ENCODE measurements at places on chromosomes 2 and 18.

DNA sequence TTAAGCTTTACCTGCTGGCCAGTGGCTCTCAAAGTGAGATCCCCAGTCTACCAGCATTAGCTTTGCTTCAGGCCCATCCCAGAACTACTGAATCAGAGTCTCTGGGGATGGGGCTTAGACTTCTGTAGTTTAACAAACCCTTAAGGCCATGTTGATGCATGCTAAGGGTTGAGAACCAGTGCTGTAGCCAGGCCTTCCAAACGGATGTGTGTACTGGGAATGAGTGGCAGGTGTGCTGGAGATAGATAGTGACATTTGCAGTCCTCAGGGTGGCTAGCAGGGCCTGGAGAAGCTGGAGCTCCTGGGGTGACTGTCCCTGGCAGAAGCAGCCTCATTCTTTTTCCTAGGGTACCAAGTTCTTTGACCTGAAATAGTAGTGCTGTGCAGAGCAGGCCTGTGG lies 148.5 kb downstream of the PPP1R1C start:
- DNase-seq: no peak

DNA sequence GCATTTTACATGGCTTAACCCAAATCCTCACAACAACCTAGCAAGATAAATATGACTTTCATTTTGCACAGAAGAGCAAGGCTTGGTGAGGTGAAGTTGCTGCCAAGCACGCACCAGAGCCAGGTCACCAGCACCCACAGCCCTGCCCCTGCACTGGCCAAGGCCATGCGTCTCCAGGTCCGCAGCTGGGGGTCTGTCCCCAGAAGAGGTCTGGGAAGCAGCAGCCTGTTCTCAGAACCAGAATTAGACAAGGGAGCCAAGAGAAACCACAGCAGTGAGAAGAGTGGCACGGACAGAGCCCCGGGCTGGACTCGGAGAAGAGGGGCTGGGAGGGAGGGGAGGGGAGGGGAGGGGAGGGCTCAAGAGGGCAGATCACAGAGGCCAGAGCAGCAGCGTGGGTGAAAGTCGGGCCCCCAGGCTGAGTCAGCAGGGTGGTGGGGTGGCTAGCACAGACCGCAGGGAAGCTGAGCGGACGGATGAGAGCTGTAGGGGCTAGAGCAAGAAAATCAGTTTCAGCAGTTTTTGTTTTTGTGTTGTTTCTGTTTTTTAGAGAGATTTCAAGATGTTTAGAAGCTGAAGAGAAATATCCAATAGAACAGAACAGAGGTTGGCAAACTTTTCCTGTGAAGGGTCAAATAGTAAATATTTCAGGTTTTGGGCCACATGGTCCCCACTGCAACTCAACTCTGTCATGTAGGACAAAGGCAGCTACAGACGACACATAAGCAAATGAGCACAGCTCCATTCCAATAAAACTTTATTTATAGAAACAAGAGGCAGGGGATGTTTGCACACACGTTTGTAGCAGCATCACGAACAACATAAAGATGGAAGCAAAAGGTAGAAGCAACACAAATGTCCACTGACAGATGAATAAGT lies 7.4 kb upstream of the MTERF4 start:
- DNase-seq: peak; percentile 47

- DNase-seq: no peak
Observed at GRCh38 chr2:46832543-46832942, 83.1 kb downstream of the MCFD2 start.

GRCh38 chr2:240989451-240990265 lies 8.8 kb upstream of the SNED1 start:
- no peak for DNase-seq

DNA sequence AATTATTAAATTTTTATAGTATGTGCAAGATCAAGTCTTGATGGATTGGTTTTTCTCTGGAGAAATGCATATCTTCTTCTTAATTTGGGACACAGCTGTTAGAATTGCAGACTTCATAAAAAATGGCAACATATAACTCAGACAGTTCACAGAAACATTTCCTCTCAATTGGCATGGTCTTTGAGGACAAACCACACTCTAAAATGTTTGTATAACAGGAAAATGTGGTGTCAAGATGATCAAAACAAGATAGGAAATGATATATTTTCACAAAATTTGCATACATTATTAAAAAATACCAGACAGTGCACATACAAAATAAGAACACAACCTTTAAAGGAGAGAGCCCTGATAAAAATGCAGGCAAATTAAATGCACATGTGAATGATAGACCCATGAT lies 63.9 kb downstream of the ICOS start:
- DNase-seq: no peak

- no peak for DNase-seq
Observed at GRCh38 chr2:40120026-40120425, 331.9 kb downstream of the SLC8A1 start.

DNA sequence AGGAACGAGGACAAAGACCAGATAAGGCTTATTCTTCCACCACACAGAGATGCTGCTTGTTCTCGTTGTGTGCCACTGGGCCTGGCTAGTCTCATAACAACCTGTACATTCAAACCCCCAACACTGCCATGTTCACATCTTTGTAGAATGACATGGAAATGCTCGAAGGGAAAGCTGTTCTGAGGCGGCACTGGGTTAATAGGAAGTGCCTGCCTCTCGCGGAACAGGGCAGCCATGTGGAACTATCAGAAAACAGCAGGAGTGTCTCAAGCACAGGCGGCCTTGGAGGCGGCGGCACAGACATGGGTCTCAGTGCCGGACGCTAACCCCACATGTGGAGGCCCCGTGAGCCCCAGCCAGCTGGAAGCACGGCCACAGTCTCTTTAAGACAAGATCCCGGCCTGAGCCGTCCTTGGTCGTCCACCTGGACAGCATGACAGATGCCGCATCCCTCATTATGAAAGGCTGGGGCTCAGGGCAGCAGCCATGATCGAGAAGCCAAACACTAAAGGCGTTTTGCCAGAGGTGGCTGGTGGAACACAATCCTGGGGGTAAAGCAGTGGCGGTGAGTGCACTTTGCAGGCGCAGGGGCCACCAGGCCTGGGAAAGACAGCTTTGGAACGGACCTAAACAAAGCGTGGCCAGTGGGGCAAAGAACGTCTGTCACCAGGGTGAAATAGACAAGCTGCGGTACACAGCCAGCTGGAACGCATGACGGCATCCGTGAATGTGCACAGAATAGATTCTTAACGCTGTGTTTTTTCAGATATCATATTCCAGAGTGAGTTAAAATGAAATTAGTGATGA lies 161.0 kb downstream of the HDAC4 start:
- DNase-seq: no peak

- no peak for DNase-seq
Observed at GRCh38 chr2:39989888-39990287, 210.8 kb upstream of the THUMPD2 start.

DNA sequence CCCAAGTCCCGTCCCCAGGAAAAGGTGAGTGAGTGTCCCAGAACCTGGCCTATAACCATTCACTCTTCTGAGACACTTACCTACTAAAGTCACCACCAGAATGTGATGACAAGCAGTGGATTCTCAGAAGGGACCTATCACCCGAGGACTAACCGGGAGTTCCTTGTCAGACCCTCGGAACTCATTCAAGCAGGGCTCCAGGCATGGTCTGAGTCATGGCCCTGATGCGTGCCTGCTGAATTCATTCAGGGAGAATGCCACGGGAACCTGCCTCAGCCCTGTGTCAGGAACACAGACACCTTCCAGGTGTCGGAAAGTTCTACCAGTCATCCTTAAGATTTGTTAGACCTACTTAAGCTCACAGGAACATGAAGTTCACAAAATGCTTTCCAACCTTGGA lies 29.8 kb downstream of the ALPK2 start:
- DNase-seq: no peak

- DNase-seq: no peak
Observed at GRCh38 chr2:144201868-144202468, 318.0 kb downstream of the ZEB2 start.

GRCh38 chr2:222547083-222547482 lies 108.8 kb downstream of the FARSB start:
- no peak for DNase-seq

DNA sequence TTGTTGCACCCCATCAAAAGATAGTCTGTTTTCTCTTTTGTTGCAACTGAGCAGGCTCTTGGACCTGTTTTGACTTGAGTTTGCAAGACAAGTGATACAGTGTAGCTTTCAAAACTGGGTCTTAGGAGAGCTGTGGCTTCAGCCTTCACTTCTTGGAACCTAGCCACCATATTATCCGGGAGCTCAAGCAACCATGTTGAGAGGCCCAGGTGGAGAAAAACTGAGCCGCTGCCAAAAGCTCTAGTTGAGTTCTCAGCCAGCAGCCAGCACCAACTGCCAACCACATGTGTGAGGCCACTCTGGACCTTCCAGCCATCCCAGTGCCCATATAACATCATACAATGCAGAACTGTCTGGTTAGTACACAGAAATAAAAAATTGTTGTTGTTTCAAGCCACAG lies 5.4 kb downstream of the CACNB4 start:
- no peak for DNase-seq

GRCh38 chr2:51720826-51721225 lies 688.9 kb upstream of the NRXN1 start:
- DNase-seq: no peak

GRCh38 chr2:205714058-205714776 lies 31.9 kb downstream of the NRP2 start:
- no peak for DNase-seq

GRCh38 chr18:34818064-34818463 lies 108.0 kb downstream of the DTNA start:
- no peak for DNase-seq

DNA sequence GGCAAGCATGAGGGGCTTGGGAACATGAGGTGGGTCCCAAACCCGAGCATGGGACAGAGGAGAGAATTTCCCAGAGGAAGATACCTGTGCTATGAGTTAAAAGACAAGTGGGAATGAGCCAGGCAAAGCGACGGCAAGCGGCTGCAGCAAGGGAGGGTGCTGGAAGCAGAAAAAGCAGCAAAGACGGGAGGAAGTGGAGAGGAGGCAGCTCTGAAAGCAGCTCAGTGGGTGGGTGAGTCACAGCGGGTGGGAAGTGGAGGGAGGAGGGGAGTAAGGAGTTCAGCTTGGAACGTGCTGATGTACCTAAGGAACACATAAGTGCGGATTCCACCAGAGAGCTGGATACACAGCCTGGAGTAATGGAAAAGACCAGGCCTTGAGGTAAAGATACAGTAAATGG lies 41.4 kb downstream of the THUMPD2 start:
- DNase-seq: no peak

GRCh38 chr2:173232956-173233744 lies 121.5 kb upstream of the CDCA7 start:
- no peak for DNase-seq

DNA sequence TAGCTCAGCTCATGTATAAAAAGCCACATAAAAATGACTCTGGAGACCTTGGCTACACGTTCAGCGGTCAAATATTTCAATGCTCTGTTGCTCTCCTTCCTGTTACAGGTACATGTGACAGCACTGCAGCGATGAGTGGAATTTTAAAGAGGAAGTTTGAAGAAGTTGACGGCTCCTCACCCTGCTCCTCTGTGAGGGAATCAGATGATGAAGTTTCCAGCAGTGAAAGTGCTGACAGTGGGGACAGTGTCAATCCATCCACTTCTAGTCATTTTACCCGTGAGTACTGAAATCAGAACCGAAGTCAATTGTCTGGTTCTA lies 125.4 kb downstream of the CSRNP3 start:
- peak; percentile 37 for DNase-seq

DNA sequence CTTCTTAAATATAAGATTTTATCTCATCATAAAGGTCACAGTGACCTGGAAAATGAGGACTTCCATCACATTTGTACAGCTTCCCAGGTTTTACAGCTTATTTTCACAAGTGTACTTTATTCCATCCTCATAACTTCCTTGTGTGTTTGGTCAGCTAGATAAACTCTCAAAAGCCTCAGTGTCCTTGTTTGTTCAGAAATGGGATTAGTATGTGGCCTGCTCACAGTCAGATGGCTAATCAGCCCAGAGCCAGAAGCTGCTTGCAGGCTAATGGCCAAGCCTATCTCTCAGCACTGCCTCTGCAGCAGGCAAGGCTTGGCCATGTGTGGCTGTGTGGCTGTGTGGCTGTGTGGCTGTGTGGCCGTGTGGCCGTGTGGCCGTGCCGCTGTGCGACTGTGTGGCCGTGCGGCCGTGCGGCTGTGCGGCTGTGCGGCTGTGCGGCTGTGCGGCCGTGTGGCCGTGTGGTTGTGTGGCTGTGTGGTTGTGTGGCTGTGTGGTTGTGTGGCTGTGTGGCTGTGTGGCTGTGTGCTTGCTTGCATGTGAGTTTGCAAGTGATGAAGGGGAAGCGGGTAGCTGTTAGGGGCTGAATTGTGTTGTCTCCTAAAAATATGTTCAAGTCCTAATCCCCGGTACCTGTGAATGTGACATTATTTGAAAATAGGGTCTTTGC lies 233.0 kb upstream of the TNP1 start:
- no peak for DNase-seq

DNA sequence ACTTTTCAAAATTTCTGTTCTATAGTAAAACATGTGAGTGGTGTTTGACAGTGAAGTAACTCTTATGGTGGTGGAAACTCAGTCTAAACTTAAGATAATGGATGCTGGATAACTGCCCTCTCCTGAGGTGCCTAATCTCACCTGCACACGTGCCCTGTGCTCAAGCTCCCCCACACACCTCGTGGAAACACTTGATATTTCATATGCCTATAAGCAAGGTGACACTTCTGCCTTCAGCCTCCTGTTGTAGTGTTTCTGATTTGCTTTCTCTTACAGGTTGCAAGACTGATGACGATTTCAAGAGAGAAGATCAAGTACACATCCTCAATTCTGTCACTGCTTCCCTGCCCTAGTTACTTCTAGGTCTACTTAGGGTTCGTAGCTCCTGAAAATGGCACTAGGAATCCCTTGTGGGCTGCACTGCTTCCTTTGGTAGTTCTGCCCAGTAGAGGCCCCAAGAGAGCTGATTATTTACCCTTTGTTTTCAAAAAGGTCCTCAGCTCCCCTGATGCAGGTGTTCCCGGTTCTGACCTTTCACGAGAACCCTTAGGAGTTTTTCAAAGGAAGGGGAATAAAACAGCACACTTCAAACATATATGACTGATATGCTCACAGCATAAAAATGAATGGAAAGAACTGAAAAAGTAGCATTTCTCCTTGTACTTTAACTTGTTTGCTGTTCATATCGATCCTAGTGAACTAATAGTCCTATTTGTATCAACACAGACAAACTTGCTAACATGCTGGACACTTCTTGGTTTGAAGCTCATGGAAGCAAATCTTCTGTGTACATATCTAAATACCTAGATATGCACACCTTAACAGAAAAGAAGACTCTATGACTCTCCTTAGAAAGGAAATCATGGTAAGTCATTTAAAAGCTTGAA lies 6.7 kb downstream of the CAVIN2 start:
- DNase-seq: no peak

Measured in Peyer's patch (tissue), 4 donors.